ENCODE measurements at places on chromosomes 11 and 22.

GRCh38 chr22:48720662-48721394 lies 1106.8 kb downstream of the BRD1 start:
- no peak for DNase-seq

DNA sequence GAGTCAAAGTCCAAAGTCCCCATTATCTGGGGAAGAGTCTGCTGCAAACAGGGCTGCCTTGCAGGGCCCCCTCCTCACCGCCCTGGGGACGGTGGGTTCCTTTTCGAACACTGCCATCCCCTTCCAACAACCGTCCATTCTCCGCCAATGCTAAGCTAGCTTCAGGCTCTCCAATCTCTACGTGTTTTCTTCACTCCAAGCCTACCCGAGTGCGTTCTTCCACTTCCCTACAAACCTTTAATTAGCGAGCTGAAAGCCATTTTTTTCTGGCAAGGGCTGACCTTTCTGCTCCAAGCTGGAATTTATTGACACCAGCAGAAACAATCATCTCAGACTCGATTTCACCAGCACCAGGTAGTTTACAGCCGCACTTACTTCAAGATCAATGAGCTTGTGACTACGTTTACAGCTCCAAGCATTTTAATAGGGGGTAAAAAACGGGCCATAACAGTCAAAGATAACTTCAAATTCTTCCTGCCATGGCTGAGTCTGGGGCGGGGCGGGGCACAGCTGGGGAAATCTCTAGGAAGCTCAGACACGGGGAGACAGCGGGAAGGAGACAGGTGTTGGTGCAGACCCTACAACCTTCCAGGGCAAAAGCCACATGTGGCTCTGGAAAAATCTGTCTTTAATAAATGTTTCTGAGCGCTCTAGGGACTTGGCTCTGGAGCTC lies 82.2 kb downstream of the PHF21B start:
- DNase-seq, result no peak

DNA sequence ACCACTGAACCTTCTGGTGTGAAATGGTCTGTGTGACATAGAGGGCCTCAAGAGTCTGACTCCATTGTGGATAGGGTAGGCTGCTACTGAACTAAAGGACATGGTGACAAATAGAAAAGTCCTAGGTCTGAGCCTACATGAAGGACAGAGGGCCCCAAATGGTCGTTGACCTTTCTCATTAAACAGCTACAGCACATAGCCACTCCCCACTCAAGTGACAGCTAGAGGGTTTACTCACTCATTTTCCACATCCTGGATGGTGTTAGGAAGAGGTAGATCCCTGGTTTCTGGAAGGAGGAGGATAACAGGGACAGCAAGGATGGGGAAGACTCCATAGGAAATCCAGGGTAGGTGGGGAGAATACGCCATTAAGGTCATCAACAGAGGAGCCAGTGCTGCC lies 63.3 kb downstream of the SLC22A24 start:
- DNase-seq, result no peak

- DNase-seq, result no peak
Measured at GRCh38 chr11:104823657-104824056, 74.6 kb downstream of the CASP12 start.

GRCh38 chr22:36405671-36406538 lies 18.1 kb upstream of the MYH9 start:
- DNase-seq, result peak; percentile 90

DNA sequence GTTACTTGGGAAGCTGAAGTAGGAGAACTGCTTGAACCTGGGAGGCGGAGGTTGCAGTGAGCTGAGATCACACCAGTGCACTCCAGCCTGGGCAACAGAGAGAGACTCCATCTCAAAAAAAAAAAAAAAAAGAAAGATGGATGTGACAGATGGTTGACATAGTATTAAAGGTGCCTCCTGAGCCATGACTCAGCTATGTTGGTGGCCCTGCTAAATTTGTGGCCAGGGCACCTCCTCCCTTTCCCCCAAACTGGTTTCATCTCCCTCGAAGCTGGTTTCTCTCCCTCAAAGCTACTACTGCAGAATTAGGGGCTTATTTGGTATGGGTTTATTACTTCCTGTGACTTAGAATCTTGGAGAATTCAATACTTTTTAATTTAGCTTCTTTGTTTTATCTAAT lies 31.5 kb downstream of the SDHD start:
- DNase-seq, result peak; percentile 56

GRCh38 chr11:61787928-61788491 lies 4.4 kb downstream of the TMEM258 start:
- DNase-seq, result peak; percentile 25

DNA sequence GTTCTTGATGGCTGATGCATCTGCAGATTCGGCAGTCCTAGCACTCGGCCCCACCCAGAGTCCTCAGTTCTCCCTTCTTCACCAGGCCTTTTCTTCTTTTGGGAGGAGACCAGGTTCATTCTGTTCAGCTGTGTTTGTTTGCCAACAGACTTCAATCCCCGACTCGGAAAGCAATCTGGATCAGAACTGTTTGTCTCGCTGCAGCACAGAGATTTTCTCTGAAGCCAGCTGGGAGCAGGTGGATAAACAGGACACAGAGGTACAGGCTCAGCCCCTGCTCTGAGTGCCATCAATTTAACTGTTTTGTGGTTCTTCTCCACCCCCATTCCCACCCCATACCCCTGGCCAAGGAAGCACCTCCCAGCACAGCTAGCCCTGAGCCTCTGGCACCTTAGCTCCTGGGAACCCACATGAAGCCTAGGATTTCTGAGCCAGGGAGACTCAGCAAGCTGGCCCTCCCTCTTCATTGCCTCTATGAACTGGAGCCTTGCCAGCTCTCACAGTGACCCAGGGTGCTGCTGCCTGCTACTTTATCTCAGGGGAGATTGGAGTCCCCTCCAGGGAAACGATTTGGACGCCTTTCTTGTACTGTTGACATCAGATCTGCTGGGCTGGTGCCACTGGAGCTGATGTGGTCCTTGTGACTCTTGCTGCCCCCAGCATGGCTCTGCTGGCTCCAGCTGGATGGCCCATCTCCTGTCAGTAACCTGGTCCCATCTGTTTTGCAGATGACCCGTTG lies 58.2 kb upstream of the HORMAD2 start:
- no peak for DNase-seq

GRCh38 chr11:34972892-34973291 lies 56.5 kb downstream of the PDHX start:
- DNase-seq, result no peak

DNA sequence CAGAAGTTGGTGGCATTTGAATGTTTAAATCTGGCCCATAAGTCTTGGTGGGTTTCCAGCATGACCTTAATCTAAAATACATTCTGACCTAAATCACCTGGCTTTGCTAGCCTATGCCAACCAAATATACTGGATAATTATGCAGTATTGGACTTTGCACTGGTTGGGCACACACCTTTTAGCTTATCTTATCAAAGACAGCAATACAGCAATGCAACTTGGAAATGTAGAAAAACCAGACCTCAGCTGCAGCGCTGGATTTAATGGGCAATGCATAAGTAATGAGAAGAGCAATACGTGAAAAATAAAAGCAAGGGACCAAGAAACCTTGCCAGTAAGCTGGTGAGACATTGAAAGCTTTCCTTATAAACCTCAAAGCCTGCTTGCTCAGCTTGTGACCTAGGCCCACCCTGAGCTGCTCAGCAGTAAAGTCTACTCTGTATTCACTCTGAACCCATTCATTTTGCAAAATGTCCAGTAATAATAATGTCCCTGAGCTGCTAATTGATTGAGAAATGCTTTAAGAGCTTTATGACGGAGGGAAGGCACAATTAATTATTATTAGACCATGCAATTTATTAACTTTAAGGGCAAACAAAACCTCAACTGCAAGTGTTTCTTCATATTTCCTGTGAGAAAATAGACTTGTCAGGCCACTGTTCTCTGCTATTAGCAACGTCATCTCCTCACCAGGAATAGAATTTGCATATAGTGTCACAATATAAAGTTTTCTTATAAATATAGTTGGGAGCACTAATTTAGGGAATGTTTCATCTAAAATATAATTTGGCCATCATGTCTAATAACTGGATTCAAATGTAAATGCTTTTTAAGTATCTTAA lies 49.4 kb upstream of the CEP295 start:
- DNase-seq, result no peak

DNA sequence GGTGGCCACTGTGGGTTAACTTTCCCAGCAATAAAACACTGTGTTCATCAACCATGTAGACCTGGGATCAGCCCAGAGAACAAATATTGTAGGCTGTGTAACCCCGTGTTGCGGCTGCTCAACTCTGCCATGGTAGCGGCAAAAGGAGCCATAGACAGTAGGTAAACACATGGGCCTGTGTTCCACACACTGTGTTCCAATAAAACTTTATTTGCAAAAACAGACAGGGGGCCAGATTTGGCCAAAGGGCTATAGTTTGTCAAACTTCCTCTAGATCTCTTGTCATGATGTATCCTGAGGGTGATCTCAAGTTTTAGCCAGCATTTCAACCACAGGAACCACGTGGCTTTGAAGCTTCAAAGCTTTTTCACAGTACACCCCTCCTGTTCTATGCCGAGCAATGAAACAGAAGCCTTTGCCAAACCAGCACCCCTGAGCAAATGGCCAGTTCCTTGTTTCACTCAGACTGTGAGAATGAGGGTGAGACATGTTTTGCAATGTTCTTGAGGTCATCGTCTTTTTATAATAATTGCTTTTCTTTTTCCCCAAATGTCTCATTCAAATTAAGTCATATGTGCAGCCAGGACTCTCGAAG lies 49.9 kb upstream of the FADD start:
- no peak for DNase-seq

GRCh38 chr22:47069270-47069669 lies 306.8 kb downstream of the TBC1D22A start:
- DNase-seq, result no peak

DNA sequence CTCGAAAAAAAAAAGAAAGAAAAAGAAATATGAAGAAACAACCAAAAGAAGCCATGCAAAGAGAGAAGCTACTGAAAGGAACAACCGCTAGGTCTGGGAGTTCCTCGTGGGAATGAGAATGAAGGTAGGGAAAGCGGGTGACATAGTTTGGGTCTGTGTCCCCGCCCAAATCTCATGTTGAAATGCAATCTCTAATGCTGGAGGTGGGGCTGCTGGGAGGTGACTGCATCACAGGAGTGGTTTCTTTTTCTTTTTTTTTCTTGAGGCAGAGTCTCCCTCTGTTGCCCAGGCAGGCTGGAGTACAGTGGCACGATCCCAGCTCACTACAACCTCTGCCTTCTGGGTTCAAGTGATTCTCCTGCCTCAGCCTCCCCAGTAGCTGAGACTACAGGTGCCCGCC lies 9.7 kb upstream of the TXN2 start:
- no peak for DNase-seq

- DNase-seq, result no peak
Measured at GRCh38 chr11:48093323-48093722, 113.0 kb downstream of the PTPRJ start.

DNA sequence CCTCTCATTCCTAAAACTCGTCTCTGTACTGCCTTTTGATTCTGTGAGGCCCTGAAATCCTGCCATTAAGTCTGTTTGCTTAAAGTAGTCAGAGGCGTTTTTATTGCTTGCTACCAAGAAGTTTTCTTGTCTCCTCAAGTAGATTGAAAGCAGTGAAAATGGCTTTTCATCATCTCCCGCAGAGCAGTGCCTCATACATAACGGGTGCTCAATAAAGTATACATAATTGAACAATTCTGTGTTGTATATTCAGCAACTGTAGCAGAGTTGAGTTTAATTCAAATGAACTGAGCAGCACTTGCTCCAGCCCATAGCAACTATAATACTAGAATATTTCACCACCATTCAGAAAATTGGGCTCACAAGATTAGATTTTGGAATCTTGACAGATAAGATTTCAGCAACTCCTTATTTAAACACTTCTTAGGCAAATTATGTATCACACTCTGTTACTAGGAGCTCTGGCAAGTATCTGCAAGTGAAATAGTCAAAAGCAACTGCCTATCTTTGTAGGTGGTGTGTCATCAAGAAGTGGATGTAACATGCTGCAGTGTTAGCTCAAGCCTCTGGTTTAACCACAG lies 20.0 kb downstream of the FIBIN start:
- DNase-seq, result no peak

DNA sequence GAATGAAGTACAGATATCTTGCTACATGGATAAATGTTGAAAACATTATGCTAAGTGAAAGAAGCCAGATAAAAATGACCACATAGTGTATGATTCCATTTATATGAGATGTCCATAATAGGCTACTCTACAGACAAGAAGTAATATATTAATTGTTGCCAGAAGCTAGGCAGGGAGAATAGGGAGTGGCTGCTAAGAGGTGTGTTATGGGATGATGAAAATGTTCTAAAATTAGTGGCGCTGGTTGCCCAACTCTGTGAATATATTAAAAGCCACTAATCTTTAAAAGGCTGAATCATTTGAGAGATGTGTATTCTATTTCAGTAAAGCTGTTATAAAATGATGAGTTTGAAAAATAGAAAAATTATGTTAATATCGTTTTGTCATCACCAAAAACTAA lies 144.4 kb downstream of the NCAM1 start:
- DNase-seq, result no peak
